ENCODE measurements at places on chromosomes 6 and 20. TPM values are rescaled to one million over a fixed set of nuclear protein-coding genes. Genes with fewer than 3 reads are reported as not detected.

GRCh38 chr6:80402266-80402665 lies 295.8 kb downstream of the BCKDHB start:
- DNase-seq = no peak

DNA sequence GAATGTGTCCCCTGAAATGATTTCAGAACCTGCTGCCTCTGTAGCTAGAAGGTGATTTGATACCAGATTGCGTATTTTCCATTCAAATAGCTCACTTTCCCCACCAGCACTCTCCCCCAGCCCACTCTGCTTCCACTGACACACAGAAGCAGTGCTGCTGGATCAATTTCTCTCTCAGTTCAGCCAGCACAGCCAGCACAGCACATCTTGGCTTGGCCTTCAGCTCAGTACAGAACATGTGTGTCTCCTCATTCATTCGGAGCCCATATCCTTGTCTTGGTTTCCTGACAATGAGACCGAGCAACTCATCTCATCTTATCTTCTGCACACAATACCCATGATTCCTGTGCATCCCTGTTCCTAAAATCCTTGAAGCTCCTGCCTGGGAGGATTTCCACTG lies 33.8 kb upstream of the CD83 start:
- no peak for DNase-seq

DNA sequence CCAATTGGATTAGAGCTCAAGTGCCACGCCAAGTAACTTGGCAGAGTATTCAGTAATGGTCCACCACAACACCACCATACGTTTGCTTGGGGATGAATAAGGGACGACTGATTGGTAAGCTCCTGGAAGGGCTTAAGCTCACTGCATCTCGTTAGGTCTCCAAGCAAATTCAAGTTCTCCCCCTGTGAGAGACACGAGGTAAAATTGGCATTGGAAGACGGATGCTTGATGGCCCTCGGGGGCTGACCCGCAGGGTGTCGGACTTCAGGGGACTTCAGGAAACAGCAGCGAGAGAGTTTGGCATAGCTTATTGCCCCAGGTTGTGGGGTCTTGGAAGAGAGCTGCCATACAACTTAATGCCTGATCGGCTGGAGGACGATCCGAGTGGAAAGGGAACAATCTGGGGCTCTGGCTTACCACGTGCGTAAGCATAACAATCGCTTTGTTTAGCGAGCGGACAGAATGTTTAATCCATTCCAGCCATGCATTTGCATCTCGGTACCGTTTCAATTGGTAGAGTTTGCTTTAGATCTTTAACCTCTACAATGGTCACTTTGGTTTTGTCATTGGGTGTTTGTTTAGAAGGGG lies 4.8 kb upstream of the ZNFX1 start:
- DNase-seq = no peak

- DNase-seq = no peak
Observed at GRCh38 chr6:43292341-43292740, 5.7 kb upstream of the SLC22A7 start.

- DNase-seq = no peak
Observed at GRCh38 chr6:5736016-5736738, 270.5 kb downstream of the NRN1 start.

DNA sequence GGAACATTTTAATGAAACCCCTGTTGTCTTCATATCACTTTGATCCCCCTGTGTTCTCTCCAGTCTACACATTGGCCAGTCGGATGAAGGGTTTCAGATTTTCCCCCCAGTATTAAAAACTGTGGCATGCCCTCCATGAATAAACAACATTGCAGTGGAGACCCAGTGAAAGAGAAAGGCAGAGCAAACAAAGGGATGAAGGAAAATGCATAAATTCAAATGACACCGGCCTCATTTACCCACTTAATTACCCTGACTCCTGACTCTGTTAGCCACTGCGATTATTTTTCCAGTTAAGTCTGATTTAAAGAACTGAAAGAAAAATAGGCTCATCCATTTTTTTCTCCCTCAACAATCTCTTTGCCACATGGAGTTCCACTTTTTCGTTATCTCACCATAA lies 569.2 kb downstream of the TFAP2B start:
- no peak for DNase-seq

GRCh38 chr6:148628251-148628650 lies 118.6 kb upstream of the UST start:
- DNase-seq = no peak

The DDX43 gene
- total RNA-seq = 0.94 TPM

The NKAPL gene
- 1.4 TPM for total RNA-seq

The MICAL1 gene
- 54.4 TPM for total RNA-seq

The NOX3 gene
- not detected for total RNA-seq

Measured in ureter (tissue), 1 donor.